AG08395 (cell line): ENCODE measurements at places on chromosomes 12 and 14.

GRCh38 chr12:71576496-71576895 is 87.2 kb downstream of the ZFC3H1 start:
- no peak for DNase-seq

DNA sequence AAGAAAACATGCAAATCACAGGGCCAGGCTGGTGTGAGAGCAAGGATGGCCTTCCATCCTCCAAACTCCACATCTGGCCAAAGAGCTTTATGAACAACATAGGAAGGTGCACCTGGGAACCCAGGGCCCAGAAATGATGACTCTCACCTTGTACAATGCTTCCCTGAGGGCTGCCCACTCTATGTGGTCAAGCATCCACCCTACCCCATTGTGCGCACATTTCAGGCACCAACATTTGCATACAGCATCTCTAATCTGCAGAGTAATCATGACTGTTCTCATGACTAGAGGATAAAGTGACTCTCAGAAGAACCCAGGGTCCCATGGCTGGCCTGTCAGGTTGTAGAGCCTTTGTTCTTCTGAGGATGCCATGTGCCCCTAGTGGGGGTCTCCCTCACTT is 57.2 kb upstream of the NTF3 start:
- no peak for DNase-seq

- no peak for DNase-seq
Observed at GRCh38 chr14:54570047-54570446, 3.1 kb downstream of the SAMD4A start.

DNA sequence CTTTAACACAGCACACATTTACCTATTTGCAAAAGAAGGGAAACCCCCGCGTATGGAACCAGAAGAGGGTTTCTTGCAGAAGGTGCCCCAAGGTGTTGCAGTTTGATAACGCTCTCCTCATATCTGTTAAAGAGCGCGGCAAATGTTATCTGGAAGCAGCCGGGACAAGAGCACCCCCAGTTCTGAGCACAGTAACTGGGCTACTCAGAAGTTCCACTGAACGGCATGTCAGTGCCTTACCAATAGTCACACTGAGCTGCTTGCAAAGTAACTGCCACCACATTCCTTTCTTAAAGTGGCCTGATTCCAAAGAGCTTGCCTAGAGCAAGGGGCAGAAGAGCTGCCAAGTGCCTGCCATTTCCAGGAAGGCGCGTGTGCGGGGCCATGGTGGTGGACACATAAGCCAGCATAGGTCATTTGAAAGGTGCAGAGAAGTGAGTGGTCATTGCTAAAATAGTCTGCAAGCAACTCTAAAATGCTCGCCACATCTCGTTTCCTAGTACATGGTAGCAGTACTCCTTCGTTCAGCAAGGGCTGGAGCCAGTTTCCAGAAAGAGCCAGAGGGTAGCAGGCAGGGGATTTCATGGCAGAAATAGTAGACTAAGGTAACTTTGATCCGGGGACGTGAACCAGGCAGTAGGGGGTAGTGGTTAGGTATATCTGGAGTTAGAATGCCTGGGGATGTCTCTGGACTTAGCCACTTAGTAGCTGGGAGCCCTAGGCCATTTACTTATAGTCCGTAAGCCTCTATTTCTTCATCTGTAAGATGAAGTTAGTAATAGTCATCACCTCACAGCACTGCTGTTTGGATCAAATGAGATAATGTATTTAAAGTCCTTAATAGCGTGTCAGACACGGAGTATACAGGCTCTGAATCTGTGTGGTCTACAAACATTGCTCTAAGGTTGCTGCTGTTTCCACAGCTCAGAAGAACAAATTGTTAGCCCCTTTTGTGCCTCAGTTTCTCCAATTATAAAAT is 37.6 kb downstream of the SPTB start:
- DNase-seq = peak; percentile 20

DNA sequence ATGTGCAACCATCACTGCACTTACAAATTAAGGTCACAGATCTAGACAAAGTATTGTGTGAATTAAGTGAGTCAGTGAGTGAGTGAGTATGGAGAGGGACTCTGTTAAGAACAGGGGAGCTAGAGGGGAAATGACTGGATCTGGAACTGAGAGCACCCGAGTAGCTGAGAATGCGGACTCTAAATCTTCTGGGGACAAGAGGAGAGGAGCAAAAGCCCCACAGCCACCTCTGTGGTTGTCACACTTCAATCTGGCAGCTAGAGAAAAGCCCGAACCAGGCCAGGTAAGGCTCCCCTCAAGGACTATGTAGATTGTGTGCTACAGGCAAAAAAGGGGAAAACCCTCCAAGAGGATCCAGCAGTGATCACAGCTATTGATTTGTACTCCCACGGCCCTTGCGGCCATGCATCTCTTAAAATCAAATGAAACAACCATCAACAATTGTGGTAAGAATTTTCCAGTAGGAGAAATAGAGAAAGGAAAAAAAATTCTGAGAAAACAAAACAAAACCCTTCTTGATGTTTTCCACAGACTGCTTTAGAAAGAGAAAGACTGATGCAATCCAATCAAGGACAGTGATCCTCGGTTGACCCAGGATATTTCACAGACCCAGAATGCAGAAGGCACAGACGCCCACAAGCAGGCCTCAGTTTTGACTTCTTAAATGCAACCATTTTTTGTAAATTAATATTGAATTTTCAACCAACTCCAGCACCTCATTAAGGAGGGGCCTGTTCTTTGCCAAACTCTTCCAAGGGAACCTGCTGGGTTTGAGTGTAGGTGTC is 109.6 kb downstream of the SLC38A6 start:
- DNase-seq = no peak

- DNase-seq = no peak
Observed at GRCh38 chr12:42186793-42187192, 42.1 kb upstream of the GXYLT1 start.

DNA sequence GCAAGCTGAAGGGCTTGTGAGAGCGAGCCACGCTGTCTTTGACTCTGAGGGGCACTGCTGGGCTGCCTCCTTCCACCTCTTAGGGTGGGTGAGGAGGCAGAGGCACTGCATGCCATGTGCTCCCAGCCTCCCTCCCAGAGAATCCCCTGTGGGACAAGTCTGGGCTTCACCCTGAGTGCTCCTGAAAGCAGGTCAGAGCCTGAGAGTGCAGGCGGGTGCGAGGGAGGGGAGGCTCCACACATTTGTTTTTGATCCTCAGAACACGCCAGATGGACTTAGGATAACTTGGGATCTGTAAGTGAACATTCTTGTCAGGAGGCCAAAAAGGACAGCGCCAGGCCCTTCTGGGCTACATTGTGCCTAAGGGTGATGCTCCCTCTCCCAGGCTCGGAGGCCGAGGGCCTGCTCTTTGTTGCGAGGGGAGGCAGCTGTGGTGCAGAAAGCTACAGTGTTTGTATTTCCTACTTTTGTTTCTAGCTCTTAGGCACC is 155.4 kb downstream of the TMX1 start:
- peak; percentile 71 for DNase-seq

GRCh38 chr12:32604565-32604964 is 74.5 kb upstream of the DNM1L start:
- no peak for DNase-seq

GRCh38 chr12:92065639-92066038 is 80.0 kb downstream of the BTG1 start:
- no peak for DNase-seq

DNA sequence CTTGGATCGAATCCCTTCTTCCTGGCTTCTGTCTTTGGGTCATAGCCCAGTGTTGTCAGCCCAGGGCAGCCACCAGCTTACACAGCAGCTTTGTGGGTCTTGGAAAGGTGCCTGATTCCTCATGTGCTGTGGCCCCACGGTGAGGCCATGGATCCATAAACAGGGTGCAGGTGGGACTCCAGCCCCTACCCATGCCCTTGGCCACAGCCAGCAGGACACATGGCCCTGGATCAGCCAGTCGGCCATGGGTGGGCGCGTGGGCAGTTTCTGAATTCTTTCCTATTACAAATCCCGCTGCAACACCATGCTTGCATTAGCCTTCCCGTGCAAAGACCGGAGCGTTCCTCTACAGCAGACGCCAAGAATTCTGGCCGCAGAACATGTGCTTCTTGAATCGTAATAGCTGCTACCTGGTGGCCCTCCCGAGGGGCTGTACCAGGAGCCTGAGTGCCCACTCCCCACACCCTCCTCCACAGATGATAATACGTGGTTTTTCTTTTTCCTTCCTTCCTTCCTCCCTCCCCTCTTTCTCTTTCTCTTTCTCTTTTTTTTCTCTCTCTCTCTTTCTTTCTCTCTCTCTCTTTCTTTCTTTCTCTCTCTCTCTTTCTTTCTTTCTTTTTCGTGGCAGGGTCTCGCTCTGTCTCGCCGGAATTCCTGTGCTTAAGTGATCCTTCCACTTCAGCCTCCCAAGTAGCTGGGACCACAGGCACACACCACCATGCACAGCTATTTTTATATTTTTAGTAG is 2.9 kb upstream of the MMP17 start:
- DNase-seq = peak; percentile 65

DNA sequence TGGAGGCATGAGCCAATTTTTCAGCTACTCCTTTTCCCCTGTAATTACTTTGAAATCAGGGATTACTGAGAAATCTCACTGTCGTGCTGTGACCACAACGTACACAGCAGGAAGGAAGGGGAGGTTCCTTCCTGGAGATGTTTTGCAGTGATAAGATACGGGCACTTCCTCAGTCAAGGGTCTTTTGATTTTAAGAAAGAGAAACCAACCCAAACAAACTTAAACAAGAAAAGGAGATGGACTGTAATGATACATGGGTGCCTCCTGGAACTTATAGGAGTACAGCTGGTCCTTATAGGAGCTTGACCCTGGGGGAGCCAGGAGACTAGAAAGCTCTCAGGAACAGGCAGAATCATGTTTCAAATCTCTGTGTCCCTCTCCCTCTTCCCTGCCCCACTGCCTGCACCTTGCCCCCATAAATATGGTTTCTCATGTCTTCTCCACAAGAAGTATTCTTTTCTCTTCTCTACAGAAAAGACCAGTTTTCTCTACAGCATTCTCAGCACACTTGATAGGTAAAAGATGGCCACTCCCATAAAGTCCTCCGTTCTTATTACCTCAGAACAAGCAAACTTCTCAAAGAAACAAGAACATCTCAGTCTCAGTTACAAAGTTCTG is 281.1 kb upstream of the AMIGO2 start:
- no peak for DNase-seq

DNA sequence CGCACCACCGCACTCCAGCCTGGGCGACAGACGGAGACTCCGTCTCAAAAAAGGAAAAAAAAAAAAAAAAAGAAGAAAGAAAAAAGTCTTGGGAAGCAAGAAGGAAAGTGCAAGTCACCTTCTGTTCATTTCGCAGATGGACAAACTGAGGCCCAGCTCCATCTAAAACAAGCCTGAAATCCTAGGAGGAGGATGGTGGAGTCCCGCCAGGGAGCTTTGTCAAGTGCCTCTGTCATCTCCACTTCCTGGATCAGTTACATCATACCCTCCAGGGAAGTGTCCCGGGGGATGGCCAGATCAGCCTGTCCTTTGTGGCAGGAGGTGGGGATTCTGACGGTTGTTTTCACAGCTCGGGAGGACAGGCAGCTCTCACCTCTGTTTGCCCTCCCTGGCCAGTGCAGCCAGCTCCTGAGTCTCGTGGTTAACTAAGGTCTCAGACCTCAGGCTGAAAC is 8.7 kb upstream of the SDSL start:
- peak; percentile 70 for DNase-seq

DNA sequence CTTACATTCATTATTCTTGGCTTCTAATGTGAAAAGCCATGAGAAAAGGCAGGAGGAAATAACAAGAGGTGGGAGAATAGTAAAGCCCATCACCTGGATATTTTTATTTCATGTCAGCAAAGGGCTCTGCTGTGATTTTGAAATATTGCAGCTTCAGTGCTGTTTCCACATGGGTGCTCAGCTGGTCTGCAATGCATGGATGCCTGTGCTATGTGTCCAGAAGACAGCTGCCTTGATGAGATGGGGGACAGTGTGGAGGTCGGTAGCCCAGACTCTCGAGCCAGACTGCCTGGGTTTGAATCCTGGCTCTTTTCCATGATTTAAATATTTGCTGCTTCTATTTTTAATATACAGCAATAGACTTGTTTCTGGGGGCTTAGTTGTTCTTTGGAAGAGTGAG is 477.5 kb upstream of the GARIN6 start:
- DNase-seq = no peak

DNA sequence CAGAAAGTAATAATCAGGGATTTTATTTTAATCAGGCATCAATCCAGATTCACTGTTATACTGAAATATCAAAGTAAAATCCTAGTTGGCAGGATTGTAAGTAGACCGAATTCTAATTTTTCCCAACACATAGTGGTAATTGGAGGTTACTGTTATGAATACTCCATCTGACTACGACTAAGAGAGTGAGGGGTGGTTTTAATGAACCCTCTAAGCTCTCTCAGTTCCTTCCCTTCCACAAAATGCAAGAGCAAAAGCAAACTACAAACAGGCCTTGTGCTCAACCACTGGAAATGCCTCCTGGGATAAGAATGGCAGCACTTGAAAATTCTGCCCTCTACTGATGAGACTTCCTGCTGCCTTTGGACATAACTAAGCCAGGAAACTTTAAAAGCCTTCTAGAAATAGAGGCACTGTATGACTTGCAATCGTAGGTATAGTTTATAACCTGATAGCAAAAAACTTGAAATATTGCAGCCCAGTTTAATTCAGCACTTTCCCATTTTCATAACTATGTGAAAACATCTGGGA is 184.8 kb downstream of the SLC16A7 start:
- DNase-seq = peak; percentile 22

- DNase-seq = no peak
Observed at GRCh38 chr14:21109377-21110138, 8.7 kb downstream of the TMEM253 start.

DNA sequence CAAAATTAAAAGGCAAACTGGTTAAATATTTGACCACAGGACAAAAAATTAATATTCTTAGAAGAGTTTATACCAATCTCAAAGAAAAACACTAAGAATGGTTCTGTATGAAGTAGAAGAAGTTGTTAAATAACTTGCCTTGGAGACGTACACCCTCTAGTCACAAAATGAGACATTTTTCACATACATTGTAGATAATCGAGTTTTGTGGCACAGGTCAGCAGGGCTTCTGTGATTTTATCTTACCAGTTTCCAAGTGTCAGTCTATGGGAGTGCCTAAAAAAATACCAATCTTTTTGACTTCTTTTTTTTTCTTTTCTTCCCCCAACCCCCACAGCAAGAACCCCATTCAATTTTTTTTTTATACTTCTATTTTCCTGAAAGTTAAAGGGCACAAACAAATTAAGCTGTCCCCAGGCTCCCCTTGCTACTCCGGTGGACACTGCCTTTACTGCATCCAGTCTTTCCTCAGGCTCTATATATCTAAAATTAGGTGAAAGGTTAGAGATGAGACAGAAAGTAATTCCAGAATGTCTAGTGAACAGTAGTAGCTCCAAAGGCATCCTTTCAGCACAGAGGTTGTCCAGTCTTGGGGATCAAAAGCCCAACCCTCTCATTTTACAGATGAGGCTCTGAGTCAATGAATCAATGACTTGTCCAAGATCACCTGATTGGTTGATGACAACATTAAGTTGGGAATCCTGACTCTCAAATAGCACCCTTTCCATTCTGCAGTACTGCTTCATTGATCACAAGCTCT is 6.2 kb downstream of the LIMA1 start:
- DNase-seq = peak; percentile 11

- DNase-seq = peak; percentile 71
Observed at GRCh38 chr14:53539489-53540126, 386.5 kb upstream of the DDHD1 start.

DNA sequence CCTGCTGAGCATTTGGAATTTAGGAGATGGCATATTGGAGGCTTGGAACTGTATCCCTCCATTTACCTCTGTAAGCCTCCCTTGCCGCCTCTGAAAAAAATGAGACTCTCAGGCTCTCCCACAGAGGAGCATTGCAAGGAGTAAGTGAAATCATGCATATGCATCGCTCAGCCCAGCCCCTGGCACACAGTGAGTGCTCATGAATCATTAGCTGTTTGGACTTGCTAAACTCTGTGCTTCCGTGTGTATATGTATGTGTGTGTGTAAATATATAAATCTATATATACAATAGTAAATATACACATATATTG is 17.1 kb upstream of the TBX3 start:
- DNase-seq = no peak

GRCh38 chr12:112881602-112882001 is 25.2 kb upstream of the OAS1 start:
- no peak for DNase-seq
